ENCODE measurements at places on chromosomes 3 and 15. TPM values are rescaled to one million over a fixed set of nuclear protein-coding genes. Genes with fewer than 3 reads are reported as not detected.

CTXN2 gene
- not detected for total RNA-seq

A4GNT gene
- not detected for total RNA-seq

PRTG gene
- 10.6 TPM for total RNA-seq

LARP6 gene
- total RNA-seq = 77.5 TPM

GOLGA6L9 gene
- 1.5 TPM for total RNA-seq

FGF7 gene
- total RNA-seq = not detected

PXK gene
- 6.3 TPM for total RNA-seq

RETNLB gene
- total RNA-seq = not detected

SNX22 gene
- total RNA-seq = 0.74 TPM

UACA gene
- 39.4 TPM for total RNA-seq
